ENCODE measurements at places on chromosomes 7 and 10.

DNA sequence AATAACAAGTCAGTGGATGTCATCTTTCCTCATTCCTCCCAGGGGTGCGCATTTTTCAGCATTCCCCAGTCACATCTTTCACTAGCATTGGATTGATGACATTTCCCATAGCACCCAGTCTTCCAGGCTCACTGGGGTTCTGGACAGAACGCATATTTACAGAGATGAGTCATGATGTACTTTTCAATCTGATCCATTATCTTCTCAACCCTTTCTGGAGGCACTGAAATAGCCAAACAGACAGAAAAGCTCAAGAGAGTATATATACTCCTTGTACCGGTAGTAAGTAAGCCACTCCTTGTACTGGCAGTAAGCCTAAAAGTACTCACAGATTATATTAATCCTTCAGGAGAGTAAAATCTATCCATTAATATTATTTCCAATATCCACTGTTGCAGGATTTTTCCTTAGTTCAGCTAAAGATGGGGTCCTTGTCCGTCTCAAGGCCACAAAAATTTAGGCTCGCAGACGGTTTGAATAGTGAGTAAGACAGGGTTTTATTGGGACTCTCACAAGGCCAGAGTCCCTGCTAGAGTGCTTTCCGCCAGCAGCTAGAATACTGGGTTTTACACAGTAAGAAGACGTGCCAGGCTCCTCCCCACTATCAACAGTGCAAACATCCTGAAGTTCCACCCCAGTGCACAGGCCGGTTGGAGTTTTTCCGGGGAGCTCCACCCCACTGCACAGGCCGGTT lies 60.8 kb downstream of the MDH2 start:
- peak; percentile 76 for DNase-seq

DNA sequence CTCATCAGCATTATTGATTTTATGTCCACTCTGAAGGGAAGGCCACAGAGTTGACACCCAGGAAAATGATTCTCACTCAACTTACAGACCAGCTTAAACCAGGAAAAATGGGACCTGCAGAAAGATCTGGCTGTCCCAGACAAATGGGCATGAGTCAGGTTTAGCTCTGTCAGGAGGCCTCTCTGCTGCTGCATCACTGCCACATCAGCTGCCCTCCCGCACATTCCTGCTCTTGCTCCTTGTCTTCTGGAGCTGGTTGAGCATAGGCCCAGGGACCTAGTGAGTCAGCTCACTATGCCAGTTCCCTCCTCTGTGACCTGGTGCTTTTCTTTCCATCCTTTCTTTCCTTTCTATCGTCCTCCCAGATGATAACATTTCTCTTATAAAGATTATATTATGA lies 18.8 kb upstream of the SMNDC1 start:
- no peak for DNase-seq

GRCh38 chr10:80739328-80739727 lies 201.6 kb downstream of the SH2D4B start:
- no peak for DNase-seq

DNA sequence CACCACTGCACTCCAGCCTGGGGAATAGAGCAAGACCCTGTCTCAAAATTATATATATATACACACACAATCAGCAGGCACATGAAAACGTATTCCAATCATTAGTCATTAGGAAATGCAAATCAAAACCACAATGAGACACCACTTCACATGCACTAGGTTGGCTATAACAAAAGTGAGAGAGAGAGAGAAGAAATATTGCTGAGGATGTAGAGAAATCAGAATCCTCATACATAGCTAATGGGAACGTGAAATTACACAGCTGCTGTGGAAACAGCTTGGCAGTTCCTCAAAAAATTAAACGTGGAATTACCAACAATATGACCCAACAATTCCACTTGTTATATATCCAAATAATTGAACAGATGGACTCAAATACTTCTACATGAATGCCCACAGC lies 43.3 kb upstream of the CNNM1 start:
- no peak for DNase-seq

DNA sequence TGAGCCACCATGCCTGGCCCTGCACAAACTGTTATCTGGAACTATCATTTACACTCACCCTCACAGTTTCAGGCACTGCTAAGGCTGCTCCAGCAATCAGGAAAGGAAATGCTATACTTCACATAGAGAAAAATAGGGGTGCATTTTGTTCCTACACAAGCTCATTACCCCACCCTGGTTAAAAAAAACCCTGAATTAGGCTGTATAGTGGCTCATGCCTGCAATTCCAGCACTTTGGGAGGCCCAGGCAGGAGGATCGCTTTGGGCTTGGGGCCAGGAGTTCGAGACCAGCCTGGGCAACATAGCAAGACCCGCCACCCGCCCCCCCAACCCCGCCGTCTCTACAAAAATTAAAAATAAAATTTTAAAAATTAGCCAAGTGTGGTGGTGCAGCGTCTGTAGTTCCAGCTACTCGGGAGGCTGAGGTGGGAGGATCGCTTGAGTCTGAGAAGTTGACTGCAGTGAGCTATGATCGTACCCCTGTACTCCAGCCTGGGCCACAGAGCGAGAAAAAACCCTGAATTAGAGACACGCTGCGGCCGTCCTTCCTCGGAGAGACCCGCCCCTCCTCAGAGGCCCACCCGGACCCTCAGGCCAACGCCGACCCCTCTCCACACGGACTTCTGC lies 539 bp downstream of the PTCD1 start:
- DNase-seq = no peak

- no peak for DNase-seq
These were observed 77.3 kb upstream of the SAMD8 start for GRCh38 chr10:75034131-75034512.

- no peak for DNase-seq
These were observed 63.5 kb downstream of the COBL start for GRCh38 chr7:51253157-51253556.

DNA sequence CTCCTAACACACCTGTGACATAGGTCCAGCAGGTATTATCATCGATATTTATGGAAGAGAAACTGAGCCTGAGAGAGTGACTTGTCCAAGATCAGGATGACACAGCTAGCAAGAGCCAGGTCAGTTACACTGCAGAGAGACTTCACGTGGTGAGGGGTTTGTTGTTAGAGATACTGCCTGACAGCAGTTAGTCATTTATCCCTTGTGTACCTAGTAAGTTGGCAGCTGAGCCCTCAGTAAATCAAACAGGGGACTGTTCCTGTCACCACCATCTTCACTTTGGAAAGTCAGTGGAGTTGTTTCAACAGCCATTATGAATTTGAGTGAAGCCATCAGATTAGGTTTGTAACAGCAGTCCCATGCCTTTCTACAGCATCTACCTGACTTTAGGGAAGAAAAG lies 87.5 kb upstream of the GATA3 start:
- DNase-seq = no peak

GRCh38 chr10:115023715-115024114 lies 69.5 kb upstream of the ATRNL1 start:
- no peak for DNase-seq

- no peak for DNase-seq
These were observed 13.4 kb downstream of the ZNF316 start for GRCh38 chr7:6650521-6651011.

- DNase-seq = no peak
These were observed 126.0 kb downstream of the SGMS1 start for GRCh38 chr10:50497758-50498157.

- peak; percentile 32 for DNase-seq
These were observed 2.7 kb downstream of the TMEM176A start for GRCh38 chr7:150803161-150803860.

DNA sequence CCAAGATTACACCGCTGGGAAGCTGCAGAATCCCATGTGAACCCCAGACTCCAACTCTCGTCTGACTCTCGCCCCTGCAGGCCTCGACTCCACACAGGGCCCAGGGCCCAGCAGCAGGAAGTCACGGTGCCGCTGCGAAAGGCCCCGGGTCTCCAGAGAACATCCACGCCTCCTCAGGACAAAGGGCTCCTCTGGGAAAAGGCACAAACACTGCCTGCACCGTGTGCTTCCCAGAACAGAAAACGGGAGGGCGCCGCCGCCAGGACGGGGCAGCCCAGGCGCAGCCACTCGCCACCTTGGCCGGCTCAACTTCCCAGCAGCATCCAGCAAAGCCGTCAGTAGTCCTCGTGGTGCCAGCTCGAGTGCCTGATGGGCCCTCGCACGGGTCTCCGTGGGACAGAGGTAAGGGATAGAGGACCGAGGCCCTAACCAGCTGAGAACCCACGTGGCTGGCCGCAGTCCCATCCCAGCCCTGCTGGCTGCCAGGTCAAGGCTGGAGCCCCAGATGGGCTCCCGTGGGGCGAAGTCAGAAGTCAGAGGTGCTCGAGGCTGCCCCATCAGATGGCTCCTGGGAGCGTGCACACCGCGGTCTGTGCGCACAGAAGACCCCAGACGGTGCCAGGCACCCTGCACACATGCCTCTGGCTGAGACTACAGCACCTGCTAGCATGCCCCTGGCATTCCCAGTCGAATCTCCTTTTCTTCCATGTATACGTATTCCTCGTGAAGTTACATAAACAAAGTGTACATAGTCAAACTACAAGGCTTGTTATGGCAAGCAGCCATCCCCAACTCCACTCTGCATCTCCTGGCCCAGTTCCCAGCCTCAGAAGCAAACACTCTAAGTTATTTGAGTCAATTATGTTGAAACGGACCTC lies 60.2 kb downstream of the MAD1L1 start:
- DNase-seq = peak; percentile 57

DNA sequence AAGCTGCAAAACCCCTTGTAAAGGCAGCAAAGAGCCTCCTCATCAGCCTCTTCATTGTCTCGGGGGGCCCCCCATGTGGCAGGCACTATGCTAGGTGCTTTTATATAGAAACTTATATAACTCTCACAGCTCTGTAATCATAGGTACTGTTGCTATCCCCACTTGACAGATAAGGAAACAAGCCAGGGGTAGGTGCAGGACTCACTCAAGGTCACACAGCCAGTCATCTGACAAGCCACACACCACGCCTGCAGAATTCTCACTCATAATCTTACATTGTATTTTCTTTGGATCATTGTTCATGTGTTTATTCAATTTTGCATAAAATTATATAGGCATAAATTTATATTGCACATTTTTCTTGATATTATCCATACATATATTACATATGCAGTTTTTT lies 165.4 kb downstream of the PPP1R17 start:
- no peak for DNase-seq

DNA sequence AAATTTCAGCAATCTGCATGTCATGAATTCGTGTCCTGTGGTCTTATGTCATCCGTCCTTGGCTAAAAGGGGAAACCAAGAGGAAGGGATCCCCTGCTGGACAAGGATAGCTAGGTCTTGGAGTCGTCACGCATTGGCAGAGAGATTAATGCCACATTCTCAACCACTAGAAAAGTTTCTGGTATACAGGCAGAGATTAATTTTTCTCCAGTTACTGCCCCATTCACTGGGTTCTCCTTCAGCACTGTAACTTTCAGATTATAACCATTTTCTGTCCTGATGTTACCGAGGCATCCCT lies 1060.6 kb upstream of the AUTS2 start:
- no peak for DNase-seq

DNA sequence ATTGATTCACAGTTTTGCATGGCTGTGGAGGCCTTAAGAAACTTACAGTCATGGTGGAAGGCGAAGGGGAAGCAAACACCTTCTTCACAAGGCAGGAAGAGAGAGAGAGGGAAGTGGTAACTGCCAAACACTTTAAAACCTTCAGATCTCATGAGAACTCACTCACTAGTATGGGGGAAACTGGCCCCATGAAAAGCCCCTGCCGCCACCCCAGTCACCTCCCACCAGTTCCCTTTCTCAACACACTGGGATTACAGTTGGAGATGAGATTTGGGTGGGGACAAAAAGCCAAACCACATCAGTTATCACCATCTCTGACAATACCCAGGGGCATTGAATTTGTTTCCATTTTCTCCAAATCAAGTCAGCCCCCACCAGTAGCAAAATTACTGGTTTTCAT lies 740.4 kb downstream of the GATA3 start:
- DNase-seq = no peak

GRCh38 chr7:87479951-87480350 lies 4.5 kb upstream of the ABCB4 start:
- no peak for DNase-seq

- DNase-seq = no peak
These were observed 132.3 kb downstream of the HGF start for GRCh38 chr7:81637534-81637933.

DNA sequence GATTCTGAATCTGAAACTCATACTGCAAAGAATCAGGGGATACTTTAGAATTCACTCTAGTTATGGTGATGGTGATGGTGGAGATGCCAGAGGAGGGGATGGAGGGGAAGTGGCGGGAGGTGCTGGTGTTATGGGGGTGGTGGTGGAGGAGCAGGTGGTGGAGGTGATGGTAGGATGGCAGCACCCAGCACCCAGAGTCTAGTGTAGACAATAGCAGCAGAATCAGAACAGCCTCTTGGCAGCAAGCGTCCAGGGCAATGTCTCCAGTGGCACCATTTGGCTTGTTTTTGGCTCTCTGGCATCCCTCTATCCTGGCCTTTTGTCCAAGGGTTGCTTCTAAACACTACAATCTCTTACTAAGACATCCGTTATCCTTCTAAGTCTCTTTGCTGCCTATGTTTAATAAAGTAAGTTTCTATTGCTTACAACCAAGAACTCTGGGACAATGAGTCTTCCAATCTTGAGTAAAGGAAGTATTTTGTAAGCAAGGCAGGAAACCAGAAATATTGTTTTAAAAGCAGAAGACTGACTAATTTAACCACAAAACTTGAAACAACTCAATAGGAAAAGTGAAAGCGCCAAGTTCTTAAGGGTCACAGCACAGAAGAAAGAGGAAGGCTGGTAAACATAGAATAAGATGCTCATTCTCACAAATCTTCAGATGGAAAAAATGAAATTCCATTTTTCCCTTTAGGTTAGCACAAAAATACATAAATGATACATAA lies 42.4 kb upstream of the GDF10 start:
- DNase-seq = no peak

GRCh38 chr7:14691597-14692203 lies 210.9 kb downstream of the DGKB start:
- no peak for DNase-seq

DNA sequence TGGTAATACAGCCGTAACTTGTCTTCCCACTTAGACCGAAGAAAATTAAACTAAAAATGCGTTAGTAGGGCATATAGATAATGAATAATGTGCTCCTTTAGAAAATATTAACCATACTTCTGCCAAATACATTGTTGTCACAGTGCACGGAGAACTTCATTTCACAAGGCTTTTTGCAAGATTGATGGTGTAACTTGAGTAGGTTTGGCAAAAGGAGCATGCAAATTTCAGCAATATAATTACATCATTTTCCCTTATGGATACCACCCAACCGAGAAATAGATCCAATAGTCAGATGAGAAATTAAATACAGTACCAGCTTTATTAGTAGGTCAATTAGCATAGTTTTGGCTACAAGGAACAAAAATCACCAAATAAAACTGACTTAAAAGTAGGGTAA lies 792.6 kb upstream of the C7orf33 start:
- DNase-seq = no peak

- no peak for DNase-seq
These were observed 185.2 kb upstream of the VIPR2 start for GRCh38 chr7:159329818-159330378.

DNA sequence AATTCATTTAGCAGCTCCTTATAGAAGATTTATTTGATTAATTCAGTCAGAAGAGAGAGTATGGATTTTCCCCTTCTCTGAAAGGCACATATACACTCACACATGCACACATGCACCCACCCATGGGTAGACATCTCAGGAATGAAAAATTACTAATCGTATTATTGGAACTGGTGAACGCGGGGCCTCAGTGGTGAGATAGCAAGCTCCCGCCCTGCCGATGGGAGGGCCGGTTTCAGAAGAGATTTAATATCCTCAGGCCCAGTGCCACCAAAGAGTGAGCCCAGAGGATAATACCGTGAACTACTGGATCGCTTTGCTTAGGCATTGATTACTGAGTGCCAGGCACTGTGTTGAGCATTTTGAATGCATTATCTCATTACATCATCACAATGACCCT lies 38.0 kb upstream of the EMX2 start:
- no peak for DNase-seq

- no peak for DNase-seq
These were observed 1.2 kb downstream of the FAM180A start for GRCh38 chr7:135747366-135747765.

Measured in large intestine (tissue), 12 donors.